Naive thymus-derived CD8-positive, alpha-beta T cell (primary cell): ENCODE measurements at places on chromosomes 6 and 20.

DNA sequence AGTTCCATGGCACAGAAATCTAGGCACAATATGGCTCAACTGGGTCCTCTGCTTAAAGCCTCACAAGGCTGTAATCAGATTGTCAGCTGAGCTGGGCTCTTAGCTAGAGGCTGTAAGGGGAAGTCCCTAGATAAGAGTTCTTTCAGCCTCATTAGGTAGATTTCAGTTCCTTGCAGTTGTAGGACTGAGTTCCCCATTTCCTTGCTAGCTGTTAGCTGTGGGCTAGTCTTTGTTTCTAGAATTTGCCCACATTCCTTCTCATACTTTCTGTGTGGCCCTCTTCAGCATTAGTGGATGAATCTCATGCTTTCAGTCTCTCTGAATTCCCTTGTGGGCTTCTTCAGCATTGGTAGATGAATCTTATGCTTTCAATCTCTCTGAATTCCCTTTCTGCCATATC, 71.0 kb upstream of the MRAP2 start:
- no peak overlapping the region for H3K4me3 ChIP-seq
- no peaks in the 10 kb centered on the region for H3K4me1 ChIP-seq
- H3K27me3 ChIP-seq, result no peaks in the 10 kb centered on the region
- H3K36me3 ChIP-seq, result peaks cover 69% of the 10 kb centered on the region
- no peak for DNase-seq
- H3K27ac ChIP-seq, result no peak overlapping the region

GRCh38 chr6:2733324-2733723, 17.4 kb downstream of the MYLK4 start:
- DNase-seq, result peak; percentile 31
- H3K36me3 ChIP-seq, result no peaks in the 10 kb centered on the region
- H3K27ac ChIP-seq, result peak overlapping the region; percentile 74
- H3K27me3 ChIP-seq, result peaks cover 1% of the 10 kb centered on the region
- no peak overlapping the region for H3K4me3 ChIP-seq

- peaks cover 59% of the 10 kb centered on the region for H3K4me1 ChIP-seq
- H3K36me3 ChIP-seq, result peaks cover 5% of the 10 kb centered on the region
- H3K4me3 ChIP-seq, result peak overlapping the region; percentile 38
- H3K27me3 ChIP-seq, result no peaks in the 10 kb centered on the region
- H3K27ac ChIP-seq, result peak overlapping the region; percentile 61
These were observed 402.9 kb upstream of the RUNX2 start for GRCh38 chr6:44925100-44925739.

DNA sequence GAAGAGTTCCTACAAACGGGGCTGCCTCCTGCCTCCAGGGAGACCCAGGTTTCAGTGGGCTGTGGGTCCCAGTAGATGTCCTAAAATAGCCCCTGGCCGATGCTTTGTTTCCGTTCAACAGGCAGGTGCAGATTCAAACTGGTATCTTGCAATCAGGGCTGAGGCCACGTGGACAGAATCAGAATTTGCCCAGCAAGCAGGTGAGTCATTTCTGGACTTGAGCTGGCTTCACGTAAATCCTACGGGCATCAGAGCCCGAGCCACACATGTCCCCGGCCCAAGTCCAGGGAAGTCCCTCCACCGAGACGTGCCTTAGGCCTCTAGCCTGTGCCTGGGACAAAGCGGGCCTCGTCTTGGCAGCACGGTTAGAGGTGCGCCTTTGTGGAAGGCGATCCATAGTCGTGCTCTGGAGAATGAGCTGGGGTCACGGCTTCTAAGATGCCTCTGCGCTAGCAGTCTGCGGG, 101.6 kb upstream of the FRMD1 start:
- no peak overlapping the region for H3K4me3 ChIP-seq
- H3K36me3 ChIP-seq, result no peaks in the 10 kb centered on the region
- peaks cover 3% of the 10 kb centered on the region for H3K27me3 ChIP-seq
- H3K4me1 ChIP-seq, result no peaks in the 10 kb centered on the region
- DNase-seq, result no peak

DNA sequence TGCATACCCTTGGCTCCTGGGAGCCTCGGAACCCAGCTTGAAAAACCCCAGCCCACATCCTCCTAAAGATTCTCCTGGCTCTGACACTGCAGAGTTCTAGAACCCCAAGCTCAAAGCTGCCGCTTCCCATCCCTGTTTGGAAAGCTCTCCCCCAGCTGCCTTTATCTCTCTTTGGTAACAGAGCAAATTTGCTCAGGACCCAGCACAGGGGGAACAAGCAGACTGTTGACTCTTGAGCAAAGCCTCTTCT, 38.9 kb downstream of the HNF4A start:
- H3K4me3 ChIP-seq, result no peak overlapping the region
- H3K4me1 ChIP-seq, result no peaks in the 10 kb centered on the region
- H3K27me3 ChIP-seq, result no peaks in the 10 kb centered on the region

DNA sequence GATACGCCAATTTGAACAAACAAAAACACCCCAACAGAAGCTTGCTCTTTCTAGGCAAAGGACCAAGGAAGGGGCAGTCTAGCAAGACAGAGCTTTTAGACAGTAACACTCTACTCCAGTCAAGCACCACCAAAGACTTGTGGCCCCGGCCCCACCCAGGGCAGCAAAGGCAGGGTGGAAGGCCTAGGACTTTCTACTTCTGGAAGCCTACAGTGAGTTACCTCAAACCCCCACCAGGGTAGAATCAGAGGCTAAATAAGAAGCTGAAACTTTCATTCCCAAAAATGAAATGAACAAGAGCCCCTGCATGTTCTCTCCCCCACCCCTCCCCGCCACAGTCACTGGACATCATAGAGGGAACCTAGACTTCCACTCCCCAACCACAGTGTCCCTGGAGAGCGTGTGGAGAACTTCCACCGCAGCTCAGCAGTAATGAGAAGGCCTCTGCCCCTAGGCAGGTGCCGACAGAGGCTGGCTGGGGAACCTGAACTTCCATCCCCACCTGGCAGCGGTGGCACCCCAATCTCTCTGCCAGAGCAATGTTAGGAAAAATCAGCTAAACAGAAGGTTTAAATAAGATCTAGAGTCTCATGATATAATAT, 40.0 kb downstream of the KATNA1 start:
- H3K27ac ChIP-seq, result peak overlapping the region; percentile 83
- DNase-seq, result no peak
- H3K4me3 ChIP-seq, result no peak overlapping the region
- peaks cover 10% of the 10 kb centered on the region for H3K4me1 ChIP-seq
- H3K27me3 ChIP-seq, result no peaks in the 10 kb centered on the region
- peaks cover 31% of the 10 kb centered on the region for H3K36me3 ChIP-seq

DNA sequence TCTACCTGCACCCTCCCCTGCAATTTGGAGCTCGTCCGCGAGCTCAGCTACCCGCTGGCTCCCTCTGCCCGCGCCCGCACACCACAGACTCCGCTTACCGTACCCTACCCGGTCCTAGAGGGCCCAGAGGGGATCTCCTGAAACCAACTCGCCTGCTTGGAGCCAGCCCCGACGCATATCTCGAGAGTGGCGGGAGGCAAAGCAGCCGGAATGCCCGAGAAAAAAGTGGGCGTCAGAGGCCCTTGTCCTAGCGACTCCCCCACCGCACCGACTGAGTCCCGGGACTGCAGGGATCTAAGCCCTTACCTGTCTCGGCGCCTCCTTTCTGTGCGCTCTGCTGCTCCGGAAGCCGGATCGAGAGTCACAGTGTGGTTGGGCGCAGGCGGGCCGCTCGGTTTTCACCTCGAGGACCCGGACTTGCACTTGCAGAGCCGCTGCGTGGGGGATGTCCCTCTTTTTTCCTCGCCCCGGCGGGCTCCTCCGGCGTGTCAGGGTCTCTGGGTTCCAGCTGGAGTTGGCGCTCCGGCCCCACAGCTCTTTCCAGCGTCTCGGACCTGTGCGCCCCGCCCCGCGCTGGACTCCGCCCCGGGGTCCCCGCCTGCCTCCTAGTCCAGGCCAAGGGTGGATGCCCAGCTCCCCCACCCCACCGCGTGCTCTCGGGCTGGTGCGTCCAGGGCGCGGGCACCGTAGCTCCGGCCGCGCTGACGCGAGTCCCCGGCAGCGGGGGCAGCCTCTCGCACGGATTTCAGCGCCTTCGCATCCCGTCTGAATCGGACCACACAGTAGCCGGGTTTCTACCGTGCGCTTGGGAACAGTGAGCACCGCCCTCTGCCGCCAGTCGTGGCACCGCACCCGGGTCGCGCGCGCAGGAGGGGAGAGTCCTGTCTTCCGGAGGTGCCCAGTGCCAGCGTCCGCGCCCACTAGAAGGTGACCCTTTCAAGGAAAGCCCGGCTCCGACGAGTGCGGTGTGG, at the start of gene PROKR2:
TSS of gene PROKR2 (minus strand) at position 767 of the 971 bp plus-strand sequence. CDS start 2,585 bp downstream, outside the sequence.
- H3K4me3 ChIP-seq, result peak within 1 kb of the TSS; percentile 50
- H3K36me3 ChIP-seq, result peaks cover 2% of the 10 kb centered on the region
- no peaks in the 10 kb centered on the region for H3K4me1 ChIP-seq
- H3K27ac ChIP-seq, result no peak within 1 kb of the TSS
- peaks cover 59% of the 10 kb centered on the region for H3K27me3 ChIP-seq
- DNase-seq, result no peak

DNA sequence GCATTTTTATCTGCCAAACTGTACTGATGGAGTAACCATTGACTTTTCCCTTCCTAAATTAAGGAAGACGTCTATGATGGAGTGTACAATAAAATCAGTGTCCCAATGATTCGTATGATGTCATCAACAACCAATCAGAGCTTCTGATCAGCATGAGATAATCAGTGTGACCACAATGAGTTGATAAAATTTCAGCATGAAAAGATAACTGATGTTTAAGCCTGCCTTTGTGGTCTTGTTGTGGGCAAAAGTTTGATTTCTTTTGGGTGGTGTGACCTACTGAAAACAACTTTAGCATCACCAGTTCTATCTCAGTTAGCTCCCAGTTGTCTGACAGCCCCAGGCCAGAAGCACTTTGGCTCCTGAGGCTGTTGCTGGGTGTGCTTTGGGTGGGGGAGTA, 3.3 kb downstream of the PCIF1 start:
- H3K36me3 ChIP-seq, result peaks cover 37% of the 10 kb centered on the region
- H3K27me3 ChIP-seq, result no peaks in the 10 kb centered on the region
- H3K27ac ChIP-seq, result peak overlapping the region; percentile 90
- H3K4me1 ChIP-seq, result peaks cover 13% of the 10 kb centered on the region
- H3K4me3 ChIP-seq, result no peak overlapping the region
- no peak for DNase-seq

- no peak overlapping the region for H3K27ac ChIP-seq
- no peak overlapping the region for H3K4me3 ChIP-seq
- peaks cover 6% of the 10 kb centered on the region for H3K4me1 ChIP-seq
- no peaks in the 10 kb centered on the region for H3K36me3 ChIP-seq
These were observed 3.1 kb downstream of the HM13 start for GRCh38 chr20:31517373-31517772.

DNA sequence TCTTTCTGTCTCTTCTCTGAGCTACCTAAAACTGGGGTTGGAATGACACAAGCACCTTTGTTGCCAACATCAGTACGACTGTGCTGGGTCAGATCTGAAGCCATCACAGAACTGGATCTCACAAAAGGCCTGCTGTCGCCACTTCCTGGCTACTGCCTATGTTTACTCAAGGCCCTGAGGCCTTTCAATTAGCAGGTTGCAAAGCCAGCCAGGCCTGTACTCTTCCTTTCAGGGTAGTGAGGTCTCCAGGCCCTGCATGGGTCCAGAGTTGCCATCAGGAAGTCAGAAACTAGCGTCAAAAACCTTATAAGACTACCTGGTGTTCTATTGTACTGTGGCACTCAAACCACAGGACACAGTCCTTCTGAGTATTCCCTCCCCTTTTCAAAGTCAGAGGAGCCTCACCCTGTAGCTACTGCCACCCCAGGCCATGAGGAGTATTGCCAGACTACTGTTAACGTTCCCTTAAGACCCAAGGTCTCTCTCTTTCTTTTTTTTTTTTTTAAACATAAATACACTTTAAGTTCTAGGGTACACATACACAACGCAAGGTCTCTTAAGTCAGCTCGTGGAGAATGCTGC, 937.4 kb upstream of the GJE1 start:
- DNase-seq, result no peak
- no peaks in the 10 kb centered on the region for H3K27me3 ChIP-seq
- no peak overlapping the region for H3K4me3 ChIP-seq
- H3K27ac ChIP-seq, result no peak overlapping the region
- no peaks in the 10 kb centered on the region for H3K36me3 ChIP-seq

DNA sequence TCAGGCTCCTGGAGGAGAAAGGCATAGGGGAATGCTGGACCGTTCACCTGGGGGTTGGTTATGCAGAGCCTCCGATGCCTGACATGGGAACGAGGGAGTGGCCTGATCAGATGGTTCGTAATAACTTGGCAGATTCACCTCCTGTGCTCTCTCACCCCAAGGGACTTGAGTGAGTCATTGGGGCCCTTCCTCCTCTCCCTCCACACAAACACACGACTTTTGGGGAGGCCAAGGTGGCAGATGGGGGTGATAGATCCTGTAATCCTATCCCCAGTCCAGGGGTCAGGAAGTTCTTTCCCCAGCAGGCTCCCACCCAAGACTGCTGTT, 45.6 kb upstream of the ARFGEF2 start:
- no peak overlapping the region for H3K4me3 ChIP-seq
- H3K27ac ChIP-seq, result no peak overlapping the region
- no peak for DNase-seq
- H3K36me3 ChIP-seq, result no peaks in the 10 kb centered on the region
- peaks cover 11% of the 10 kb centered on the region for H3K4me1 ChIP-seq

- peaks cover 51% of the 10 kb centered on the region for H3K4me1 ChIP-seq
- no peak overlapping the region for H3K4me3 ChIP-seq
- peak overlapping the region; percentile 61 for H3K27ac ChIP-seq
- no peak for DNase-seq
- no peaks in the 10 kb centered on the region for H3K27me3 ChIP-seq
These were observed 23.9 kb downstream of the RALY start for GRCh38 chr20:34017610-34018009.

DNA sequence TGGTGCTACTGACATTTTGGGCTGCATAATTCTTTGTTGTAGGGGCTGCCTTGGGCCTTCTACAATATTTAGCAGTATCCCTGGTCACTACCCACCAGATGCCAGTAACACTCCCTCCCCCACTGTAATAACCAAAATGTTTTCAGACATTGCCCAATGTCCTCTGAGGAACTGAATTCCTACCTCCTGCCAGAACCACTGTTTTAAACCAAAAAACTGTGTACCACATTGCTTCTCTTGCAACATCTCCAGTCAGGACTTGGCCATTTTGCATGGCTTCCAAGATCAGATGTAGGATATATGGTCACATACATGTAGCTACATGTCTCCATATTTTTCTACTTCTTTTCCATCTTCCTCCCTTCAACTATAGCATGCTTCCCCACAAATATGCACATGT, 97.4 kb upstream of the IFNGR1 start:
- H3K27me3 ChIP-seq, result no peaks in the 10 kb centered on the region
- H3K36me3 ChIP-seq, result no peaks in the 10 kb centered on the region
- DNase-seq, result no peak
- H3K4me1 ChIP-seq, result no peaks in the 10 kb centered on the region
- H3K27ac ChIP-seq, result no peak overlapping the region
